Smooth muscle cell of trachea (primary cell): ENCODE measurements at places on chromosomes 2 and 18. TPM values are rescaled to one million over a fixed set of nuclear protein-coding genes. Genes with fewer than 3 reads are reported as not detected.

TFCP2L1 gene
- under 0.01 TPM in 1 of 2 replicates, not detected in the other for total RNA-seq

MARCHF4 gene
- 1.5 TPM in 2 replicates for total RNA-seq

RAX gene
- not detected in 2 replicates for total RNA-seq

PLCD4 gene
- total RNA-seq, result 9.1 and 11.8 TPM in 2 replicates
